BJ (cell line): ENCODE measurements at places on chromosomes 5 and 9. TPM values are rescaled to one million over a fixed set of nuclear protein-coding genes. Genes with fewer than 3 reads are reported as not detected.

Gene SCGB3A2
- not detected in 2 replicates for polyA plus RNA-seq

Gene WDR38
- polyA plus RNA-seq: not detected in 2 replicates

Gene SPAG8
- polyA plus RNA-seq: 0.50 and 0.85 TPM in 2 replicates

Gene NSMF
- 21.5 and 35.7 TPM in 2 replicates for polyA plus RNA-seq

Gene PLPP7
- 2.5 and 3.9 TPM in 2 replicates for polyA plus RNA-seq

Gene SOHLH1
- not detected in 2 replicates for polyA plus RNA-seq

Gene OCLN
- polyA plus RNA-seq: 0.25 and 0.71 TPM in 2 replicates

Gene CDX1
- polyA plus RNA-seq: 0.39 and 0.97 TPM in 2 replicates

Gene MARCOL
- polyA plus RNA-seq: not detected in 2 replicates

Gene C5orf47
- polyA plus RNA-seq: not detected in 2 replicates

Gene PCDHGA3
- polyA plus RNA-seq: 1.9 and 2.5 TPM in 2 replicates

Gene FAM200C
- polyA plus RNA-seq: 1.6 and 2.9 TPM in 2 replicates

Gene EIF4EBP3
- 5.5 and 7.9 TPM in 2 replicates for polyA plus RNA-seq

Gene ZBED3
- 5.0 and 6.2 TPM in 2 replicates for polyA plus RNA-seq

Gene BTNL3
- not detected in 2 replicates for polyA plus RNA-seq

Gene C6
- 0.05 TPM in 1 of 2 replicates, not detected in the other for polyA plus RNA-seq

Gene ZBTB26
- 4.4 and 8.0 TPM in 2 replicates for polyA plus RNA-seq

Gene CFAP90
- polyA plus RNA-seq: 0.10 TPM in 1 of 2 replicates, not detected in the other

Gene SPARC
- polyA plus RNA-seq: 14,419 and 17,277 TPM in 2 replicates

Gene COL27A1
- 11.6 and 16.6 TPM in 2 replicates for polyA plus RNA-seq

Gene ANKRD18A
- not detected in 2 replicates for polyA plus RNA-seq

Gene FBXO4
- 3.9 and 9.3 TPM in 2 replicates for polyA plus RNA-seq

Gene SLC6A3
- not detected in 2 replicates for polyA plus RNA-seq

Gene COL23A1
- polyA plus RNA-seq: not detected in 2 replicates

Gene AHRR
- polyA plus RNA-seq: 25.2 and 36.4 TPM in 2 replicates

Gene GHR
- 0.90 and 1.6 TPM in 2 replicates for polyA plus RNA-seq

Gene RGS3
- polyA plus RNA-seq: 50.1 and 66.4 TPM in 2 replicates

Gene PCDHGA8
- polyA plus RNA-seq: 0.72 and 0.77 TPM in 2 replicates

Gene FAM153A
- polyA plus RNA-seq: not detected in 2 replicates

Gene TMEM215
- not detected in 2 replicates for polyA plus RNA-seq

Gene TMEM174
- not detected in 2 replicates for polyA plus RNA-seq

Gene MYMK
- not detected in 2 replicates for polyA plus RNA-seq

Gene PCDHA3
- 0.16 and 0.21 TPM in 2 replicates for polyA plus RNA-seq

Gene IGFBPL1
- 0.37 and 0.69 TPM in 2 replicates for polyA plus RNA-seq

Gene TRIM36
- polyA plus RNA-seq: 0.15 and 0.20 TPM in 2 replicates

Gene TAS2R1
- polyA plus RNA-seq: 0.06 and 0.54 TPM in 2 replicates

Gene FBN2
- polyA plus RNA-seq: 141 and 157 TPM in 2 replicates

Gene SPATA31C2
- not detected in 2 replicates for polyA plus RNA-seq

Gene BTNL8
- polyA plus RNA-seq: not detected in 2 replicates

Gene SLC36A2
- polyA plus RNA-seq: not detected in 2 replicates

Gene CTXN3
- not detected in 2 replicates for polyA plus RNA-seq

Gene RASEF
- not detected in 2 replicates for polyA plus RNA-seq

Gene GPR151
- not detected in 2 replicates for polyA plus RNA-seq

Gene GFI1B
- 0.16 TPM in 1 of 2 replicates, not detected in the other for polyA plus RNA-seq
